IPS DF 6.9 (cell line): ENCODE measurements at places on chromosomes 2 and 18.

DNA sequence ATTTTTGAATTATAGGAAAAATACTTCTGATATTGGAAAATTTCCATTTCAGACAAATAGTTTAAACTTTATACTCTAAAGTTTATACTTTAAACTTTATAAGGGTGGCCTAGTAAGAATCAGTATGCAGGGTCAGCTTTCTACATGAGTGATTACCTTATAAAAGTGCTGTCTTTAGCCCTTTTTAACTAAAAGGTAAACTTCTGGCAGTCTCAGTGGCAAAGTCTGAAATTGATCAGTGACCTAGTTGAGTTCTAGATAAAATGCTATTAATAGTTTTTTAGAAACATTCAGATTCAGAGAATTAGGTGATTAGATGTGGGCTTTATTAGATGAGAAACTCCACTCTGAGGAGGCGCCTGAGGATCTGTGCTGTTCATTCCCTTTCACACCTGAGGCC is 15.5 kb downstream of the GORASP2 start:
- DNase-seq: no peak

DNA sequence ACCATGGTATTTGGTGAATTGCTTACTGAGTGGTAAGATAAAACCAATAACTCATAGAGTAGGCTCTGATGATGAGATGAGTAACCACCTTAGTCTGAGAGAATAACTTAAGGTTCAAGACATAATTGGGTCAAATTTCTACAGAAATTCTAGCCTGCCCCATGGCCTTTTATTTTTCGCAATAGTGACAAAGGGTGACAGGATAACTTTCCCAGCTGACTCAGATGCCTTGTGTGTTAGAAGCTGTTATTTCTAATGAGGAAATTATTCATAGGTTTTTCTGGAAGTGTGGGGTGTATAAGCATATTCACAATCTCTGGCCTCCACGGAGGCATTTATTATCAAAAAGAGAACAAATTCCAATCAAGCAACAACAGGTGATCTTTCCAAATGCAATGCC is 159.0 kb downstream of the NUP35 start:
- no peak for DNase-seq

GRCh38 chr18:23859466-23860336 is 154.9 kb upstream of the TTC39C start:
- DNase-seq: no peak

- DNase-seq: no peak
Observed at GRCh38 chr2:23445450-23445868, 60.5 kb downstream of the KLHL29 start.

- no peak for DNase-seq
Observed at GRCh38 chr2:176582990-176583481, 313.8 kb downstream of the MTX2 start.

DNA sequence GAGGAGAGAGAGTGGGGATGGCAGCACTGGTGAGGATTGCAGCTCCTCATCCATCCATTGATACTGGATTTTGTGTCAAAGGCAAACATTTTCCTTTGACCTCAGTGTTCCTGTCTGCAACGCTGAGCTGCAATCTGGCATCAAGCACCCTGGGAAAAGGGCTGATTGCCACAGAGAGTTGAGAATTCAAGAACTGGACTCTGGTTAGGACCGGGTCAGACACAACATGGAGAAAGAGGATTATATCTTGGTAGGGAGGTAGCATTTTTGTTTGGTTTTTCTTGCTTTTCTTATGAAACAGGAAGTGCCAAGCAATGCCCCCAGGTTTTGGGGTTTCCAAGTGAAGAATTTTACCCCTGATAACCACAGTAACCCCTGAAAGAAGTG is 81.9 kb upstream of the PKDCC start:
- DNase-seq: no peak

GRCh38 chr2:128447538-128447995 is 128.9 kb upstream of the HS6ST1 start:
- DNase-seq: no peak

- DNase-seq: no peak
Observed at GRCh38 chr2:121211689-121212151, 73.3 kb downstream of the TFCP2L1 start.
